Activated T-helper 9 cell treated with anti-CD3 and anti-CD28 coated beads, Interleukin-2, amount 50 U/mL, for 16 hours (primary cell): ENCODE measurements at places on chromosomes 7 and 10.

DNA sequence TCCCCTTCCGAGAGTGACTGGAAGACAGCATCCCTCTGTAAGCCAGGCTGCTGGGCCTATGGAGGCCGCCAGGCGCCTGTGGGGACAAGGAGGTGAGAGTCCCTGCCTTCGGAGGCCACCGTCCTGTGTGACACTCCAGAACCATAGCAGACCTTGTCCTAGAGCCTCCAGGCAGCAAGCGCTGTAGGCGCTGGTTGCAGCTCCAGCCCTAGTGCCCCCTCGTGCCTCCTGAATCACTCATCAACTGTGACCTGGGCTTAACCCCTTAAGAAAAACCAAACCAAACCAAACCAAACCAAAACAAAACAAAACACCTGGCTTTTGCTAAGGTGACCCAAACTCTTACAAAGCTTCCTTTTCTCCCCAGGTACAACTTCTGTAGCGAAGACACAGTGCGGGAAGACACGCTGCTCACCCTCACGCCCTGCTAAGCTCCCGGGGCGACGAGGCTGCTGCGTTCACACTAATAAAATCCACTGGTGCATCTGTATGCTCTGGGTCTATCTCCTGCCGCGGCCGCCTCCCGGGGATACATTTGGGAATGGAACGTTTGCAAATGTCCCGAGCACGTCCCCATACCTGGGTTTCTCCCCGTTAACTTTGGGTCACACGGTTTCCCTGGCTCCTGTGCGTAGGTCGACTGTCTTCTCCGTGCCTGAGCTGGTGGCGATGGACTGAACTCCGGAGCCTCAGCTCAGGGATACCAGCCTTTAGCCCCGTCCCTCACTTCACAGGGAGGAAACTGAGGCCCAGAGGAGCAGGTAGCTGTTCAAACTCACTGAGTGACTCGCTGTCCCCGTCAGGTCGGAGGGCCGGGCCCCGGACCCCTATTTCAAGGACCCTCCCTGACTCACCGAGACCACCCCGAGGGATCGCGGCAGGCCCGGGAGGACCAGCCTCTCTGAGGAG, 11.8 kb upstream of the PNLIPRP2 start:
- no peak for DNase-seq

- DNase-seq = peak; percentile 12
These were observed 1.4 kb downstream of the OTUD1 start for GRCh38 chr10:23439961-23440889.

DNA sequence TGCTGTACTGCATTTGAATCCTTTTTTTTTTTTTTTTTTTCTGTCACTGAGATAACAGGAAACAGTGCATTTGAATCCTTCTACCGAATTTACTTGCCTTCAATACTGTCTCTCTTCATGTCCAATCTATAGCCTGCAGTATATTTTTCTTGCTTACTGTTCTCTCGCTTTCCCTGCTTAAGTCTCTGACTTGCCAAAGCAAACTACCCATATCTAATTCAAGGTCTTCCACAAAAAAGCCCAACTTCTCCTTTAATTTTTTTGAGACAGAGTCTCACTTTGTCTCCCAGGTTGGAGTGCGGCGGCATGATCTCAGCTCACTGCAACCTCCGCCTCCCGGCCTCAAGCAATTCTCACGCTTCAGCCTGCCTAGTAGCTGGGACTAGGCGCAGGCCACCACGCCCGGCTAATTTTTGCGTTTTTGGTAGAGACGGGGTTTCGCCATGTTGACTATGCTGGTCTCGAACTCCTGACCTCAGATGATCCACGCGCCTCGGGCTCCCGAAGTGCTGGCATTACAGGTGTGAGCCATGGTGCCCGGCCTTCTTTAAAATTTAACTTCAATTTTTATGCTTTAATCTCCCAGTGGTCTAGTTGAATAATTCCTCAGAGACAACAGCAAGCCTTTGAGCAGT, 882 bp downstream of the PDCD11 start:
- DNase-seq = no peak

GRCh38 chr7:26910221-26910620, 45.8 kb upstream of the SKAP2 start:
- no peak for DNase-seq

DNA sequence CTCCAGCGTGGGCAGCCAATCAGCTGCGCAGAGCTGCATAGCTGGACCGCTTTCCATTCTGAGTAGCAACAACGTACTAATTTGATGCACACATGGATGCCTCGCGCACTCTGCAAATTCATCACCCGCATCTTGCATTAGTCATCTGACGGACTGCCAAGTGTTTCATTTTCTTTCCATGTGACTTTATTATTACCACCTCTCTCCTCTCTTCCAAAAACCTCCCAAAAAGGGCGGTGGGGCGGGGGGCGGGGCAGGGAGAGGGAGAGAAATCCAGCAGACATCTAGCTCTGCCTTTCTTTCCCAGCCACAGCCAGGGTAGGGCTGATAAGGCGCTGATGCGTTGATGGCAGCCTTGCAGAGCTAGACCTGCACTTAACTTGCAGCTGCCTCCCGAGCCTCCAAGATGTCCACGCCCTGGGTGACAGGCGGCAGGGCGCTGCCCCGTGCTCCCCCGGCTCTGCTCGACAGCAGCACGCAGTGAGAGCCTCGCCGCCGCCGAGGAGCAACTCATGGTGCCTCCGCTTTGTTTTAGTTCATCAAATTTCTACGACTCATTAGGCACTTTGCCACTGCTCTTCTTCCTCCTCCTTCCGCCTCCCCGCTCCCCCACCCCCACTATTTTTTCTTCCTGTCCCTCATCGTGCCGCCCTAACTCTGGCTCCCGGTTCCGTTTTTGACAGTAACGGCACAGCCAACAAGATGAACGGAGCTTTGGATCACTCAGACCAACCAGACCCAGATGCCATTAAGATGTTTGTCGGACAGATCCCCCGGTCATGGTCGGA, 147.3 kb downstream of the CELF2 start:
- DNase-seq = peak; percentile 52

DNA sequence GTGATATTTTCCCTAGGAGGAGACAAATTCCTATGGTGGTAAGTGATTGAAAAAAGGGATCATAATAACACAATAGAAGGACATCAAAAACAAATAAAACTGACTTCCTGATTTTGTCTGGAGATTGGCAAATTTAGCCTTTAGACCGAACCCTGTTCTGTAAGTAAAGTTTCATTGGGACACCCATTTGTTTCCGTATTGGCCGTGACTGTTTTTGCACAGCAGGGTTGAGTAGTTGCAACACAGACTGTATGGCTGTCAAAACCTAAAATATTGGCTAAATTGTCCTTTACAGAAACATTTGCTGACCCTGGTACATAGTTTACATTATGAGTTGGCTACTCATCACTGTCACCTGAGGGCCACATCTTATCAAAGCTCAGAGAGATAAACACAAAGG, 168.6 kb downstream of the PRKCQ start:
- no peak for DNase-seq

- DNase-seq = no peak
These were observed 76.4 kb upstream of the NRP1 start for GRCh38 chr10:33410860-33411234.

DNA sequence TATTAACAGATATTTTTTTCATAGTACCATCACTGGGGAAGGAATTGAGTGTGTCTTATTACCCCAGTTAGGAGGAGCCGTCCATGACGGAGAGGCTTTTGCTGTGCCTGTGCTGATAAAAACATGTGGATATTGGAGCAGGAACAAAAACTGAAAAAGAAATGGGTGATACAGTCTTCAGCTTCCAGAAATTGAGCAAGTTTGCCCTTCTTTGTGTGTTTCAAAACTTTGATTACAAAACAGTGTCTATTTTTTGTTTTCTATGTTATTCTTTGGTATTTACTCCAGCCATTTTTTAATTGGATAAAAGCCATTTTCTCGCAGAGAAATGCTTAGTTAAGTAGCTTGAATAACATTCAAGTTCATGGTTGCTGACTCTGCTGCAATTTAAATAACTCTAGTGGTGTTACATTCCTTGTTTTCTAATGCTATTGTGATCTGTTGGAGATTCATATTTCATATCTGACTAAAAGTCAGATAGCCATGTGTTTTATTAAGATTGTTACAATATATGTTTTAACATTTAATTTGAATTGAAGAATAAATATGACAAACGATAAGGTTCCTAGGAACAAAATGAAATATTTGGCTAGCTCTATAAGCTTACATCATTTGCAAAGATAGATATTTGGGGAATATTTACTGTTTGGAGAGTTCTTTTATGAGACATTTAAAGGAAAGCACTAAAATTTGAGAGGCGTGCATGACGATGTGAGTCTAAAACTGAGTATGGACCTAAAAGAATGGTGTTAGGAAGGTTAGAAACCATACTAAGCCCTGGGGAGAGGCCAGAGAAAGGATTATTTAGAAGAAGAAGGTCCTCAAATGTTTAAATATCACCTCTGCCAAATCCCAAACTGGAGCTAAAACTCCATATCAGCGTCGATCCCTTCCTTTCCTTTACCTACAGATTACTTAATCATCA, 747.3 kb upstream of the CELF2 start:
- DNase-seq = no peak

- DNase-seq = no peak
These were observed 161.7 kb upstream of the HPS1 start for GRCh38 chr10:98608411-98608810.

- DNase-seq = peak; percentile 18
These were observed 10.4 kb downstream of the CHST3 start for GRCh38 chr10:71974489-71975021.
